IPS DF 6.9 (cell line): ENCODE measurements at places on chromosomes 5 and 9.

- DNase-seq, result no peak
Observed at GRCh38 chr5:163345216-163345615, 92.2 kb upstream of the CCNG1 start.

GRCh38 chr5:102539996-102540728, 41.4 kb upstream of the SLCO6A1 start:
- DNase-seq, result no peak

- no peak for DNase-seq
Observed at GRCh38 chr9:36560771-36561170, 11.9 kb upstream of the MELK start.

DNA sequence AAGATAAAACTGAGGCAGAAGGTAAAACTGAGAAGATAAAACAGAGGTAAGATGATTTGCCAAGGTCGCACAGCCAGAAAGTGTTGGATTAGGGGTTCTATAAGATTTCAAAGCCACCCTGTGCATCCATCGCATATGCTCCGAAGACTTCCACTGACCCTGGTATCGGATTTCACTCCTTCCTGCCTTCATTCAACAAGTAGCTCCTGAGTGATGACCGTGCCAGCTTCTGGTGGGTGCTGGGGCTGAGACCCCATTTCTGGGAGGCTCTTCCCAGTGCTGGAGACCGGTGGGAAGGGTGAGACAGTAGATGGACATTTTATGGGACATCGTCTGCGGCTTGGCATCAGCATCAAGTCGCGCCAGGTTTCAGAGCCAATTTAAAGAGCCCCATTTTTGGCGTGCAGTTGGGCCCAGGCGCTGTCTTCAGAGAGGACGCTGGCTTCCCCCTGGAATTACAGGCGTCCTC, 53.7 kb upstream of the DAB2IP start:
- DNase-seq, result no peak

DNA sequence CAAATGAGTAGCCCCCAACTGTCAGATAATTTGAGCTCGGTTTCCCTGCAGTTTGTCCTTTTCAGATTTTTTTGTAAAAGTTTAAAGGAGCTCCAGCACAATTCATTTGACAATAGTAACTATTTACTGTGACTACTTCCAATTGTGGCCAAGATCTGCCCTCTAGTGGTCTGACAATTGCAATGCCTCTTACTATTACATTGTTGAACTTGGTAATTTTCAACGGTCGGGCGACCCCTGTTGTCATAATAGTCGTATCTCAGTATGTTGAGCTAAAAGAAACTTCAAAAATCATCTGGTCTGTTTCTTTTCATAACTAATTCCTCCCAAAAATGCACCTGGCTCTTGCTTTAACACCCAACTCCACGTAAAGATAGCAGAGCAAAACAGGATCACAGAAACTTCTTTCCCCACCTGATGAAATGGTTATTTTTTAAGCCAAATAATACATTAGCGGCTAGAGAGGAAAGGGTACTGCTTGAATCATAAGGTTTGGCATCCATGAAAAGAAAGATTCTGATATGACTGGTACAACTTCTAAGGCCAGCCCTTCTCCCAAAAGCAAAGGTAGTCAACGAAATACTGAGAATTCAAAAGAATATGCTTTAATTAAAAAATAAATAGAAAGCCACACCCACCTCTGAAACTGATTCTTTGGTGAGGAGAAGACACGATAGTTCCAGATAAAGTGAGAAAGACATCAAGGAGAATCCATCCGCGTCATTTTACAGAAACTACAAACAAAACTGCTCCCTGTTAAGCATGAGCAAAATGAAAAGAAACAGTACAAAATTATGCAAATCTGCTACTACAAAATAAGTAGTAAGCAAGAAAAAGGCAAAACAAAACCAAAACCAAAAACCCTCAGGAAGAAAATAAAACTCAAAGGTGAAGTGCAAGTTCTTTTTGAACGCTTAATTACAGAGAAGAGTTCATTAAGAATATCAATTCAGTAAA, 76.9 kb upstream of the HTR4 start:
- DNase-seq, result peak; percentile 33

DNA sequence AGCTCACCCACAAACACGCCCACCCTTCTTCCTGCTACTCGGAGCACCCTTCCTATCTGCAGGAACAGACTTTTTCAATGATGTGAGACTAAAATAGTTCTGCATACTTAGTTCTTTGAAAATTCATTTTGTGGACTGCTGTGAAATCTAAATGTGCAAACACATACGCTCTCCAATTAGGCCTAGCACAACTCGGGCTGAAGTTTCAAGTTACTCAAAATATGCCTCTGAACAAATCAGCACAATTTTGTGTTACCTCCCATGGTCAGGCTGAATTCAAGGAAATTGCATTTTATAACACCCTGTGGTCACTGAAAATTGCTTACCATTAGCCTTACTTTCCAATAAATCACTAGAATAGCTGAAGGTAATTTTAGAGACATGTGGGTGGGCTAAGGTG, 323.8 kb upstream of the ADCY2 start:
- DNase-seq, result no peak

- no peak for DNase-seq
Observed at GRCh38 chr9:109382182-109382581, 61.3 kb upstream of the EPB41L4B start.

- DNase-seq, result no peak
Observed at GRCh38 chr9:34659592-34660253, 2.7 kb downstream of the CCL27 start.

DNA sequence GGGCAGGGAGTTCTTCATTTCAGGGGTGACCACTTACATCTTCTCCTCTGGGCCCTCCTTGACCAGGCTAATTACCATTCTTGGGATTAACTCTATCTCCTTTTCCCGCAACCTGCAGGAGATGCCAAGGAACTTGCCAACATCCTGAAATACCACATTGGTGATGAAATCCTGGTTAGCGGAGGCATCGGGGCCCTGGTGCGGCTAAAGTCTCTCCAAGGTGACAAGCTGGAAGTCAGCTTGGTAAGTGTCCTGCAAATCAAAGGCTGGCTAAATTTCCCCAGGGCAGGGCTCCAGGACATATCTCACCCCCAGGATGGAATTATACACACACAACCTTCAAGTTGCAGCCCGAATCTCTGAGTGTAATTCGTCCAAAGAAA, 30.2 kb downstream of the TGFBI start:
- no peak for DNase-seq

- peak; percentile 20 for DNase-seq
Observed at GRCh38 chr5:166509085-166509484, 1782.4 kb upstream of the WWC1 start.

DNA sequence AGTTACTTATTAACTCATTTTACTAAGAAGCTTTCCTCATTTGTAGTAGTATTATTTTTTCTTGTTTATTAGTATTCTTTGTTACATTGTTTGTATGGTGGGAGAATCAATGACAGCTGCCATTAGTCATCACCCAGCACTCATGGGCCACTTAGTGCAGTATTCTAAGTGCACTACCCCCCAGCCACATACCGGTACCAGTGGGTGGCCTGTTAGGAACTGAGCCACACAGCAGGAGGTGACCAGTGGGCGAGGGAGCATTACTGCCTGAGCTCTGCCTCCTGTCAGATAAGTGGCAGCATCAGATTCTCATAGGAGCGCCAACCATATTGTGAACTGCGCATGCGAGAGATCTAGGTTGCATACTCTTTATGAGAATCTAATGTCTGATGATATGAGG, 24.2 kb upstream of the CAMLG start:
- DNase-seq, result no peak

GRCh38 chr9:113577525-113578261, 114.2 kb downstream of the RGS3 start:
- no peak for DNase-seq

GRCh38 chr5:141306630-141307029, 2.8 kb upstream of the SLC25A2 start:
- DNase-seq, result no peak

DNA sequence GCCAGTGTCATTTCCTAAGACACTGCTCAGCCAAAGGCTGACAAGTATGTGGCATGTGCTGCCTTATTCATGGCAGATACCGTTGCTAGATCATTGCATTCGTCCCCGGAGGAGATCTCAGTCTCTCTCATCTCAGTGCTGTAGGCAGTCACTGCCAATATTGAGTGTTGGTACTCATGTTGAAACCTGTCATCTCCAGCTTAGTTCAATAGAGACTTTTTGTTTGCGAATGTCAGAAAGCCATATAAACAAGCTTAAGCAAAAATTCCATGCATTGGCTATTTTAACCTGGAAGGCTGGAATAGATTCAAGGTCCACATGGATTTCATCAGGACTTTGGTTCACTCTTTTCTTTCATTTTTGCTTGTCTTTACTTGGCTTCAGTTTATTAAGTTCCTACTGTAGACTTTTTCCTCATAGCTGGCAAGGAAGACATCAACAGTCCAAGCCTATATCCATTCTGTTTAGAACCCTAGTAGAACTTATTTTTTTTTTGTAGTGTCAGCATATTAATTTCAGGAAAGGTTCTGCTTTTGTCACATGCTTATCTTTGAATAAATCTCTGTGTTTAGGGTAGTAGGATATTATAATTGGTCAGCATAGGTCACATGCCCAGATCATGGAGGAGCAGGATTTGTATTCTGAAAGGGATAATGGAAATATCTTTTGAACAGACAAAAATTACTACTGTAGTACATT, 66.8 kb downstream of the FCHO2 start:
- DNase-seq, result no peak

DNA sequence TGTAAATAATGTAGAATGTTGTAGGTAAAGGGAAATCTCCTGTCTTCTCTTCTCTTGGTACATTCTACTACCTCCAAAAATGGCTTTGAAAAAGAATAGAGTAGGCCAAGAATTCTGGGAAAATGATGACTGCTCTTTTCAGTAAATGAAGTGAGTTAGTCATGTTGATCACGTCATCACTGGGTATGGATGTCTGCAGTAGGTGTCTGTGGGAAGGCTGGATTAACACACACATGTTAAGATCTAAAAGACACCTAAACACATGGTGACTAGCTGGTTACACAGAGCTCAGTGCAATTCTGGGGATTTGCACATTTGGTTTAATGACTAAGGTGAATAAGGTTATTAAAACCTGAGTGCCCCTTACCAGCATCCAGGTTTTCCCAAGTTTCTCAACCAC, 161.5 kb downstream of the CEP120 start:
- no peak for DNase-seq

- DNase-seq, result no peak
Observed at GRCh38 chr9:85575868-85576267, 165.9 kb downstream of the AGTPBP1 start.

DNA sequence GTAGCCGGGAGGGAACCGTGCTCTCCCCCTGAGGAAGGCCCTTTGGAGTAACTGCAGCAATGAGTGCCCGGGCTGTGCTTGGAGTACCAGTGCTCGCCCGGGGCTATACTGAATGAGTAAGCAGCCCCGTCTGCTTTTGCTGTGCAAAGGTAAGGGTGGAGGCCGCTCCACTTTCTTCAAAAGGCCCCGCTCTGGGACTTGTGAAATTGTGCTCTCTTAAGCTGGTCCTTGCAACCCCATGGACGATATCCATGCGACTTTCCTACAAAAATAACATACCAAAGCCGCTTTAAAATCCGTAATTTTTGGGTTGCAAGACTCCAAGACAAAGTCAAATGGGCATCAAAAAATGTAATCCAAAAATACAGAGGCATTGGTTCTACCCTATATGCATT, 578 bp upstream of the TNFAIP8 start:
- DNase-seq, result no peak

- DNase-seq, result no peak
Observed at GRCh38 chr9:35736201-35736633, 3.8 kb downstream of the CREB3 start.

DNA sequence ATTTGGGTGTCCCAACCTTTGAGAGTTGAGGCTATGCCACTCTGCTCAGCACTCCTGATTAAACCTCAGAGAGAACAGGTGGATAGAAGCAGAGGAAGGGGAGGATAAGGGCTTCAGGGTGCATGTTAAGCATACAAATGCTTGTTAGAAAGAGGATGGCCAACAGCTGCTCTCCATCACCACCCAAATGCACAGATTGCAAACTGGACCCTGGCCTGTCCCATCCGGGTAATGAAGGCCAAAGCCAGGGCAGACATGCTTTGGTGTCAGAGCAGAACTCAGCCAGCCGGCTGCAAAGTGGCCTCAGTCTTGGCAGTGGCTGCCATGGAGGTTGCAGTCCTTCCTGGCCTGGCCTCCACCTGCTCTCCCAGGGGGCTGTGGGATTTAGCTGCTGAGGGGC, 84.3 kb downstream of the SIL1 start:
- DNase-seq, result no peak

- DNase-seq, result no peak
Observed at GRCh38 chr9:20352591-20352990, 269.7 kb downstream of the MLLT3 start.

DNA sequence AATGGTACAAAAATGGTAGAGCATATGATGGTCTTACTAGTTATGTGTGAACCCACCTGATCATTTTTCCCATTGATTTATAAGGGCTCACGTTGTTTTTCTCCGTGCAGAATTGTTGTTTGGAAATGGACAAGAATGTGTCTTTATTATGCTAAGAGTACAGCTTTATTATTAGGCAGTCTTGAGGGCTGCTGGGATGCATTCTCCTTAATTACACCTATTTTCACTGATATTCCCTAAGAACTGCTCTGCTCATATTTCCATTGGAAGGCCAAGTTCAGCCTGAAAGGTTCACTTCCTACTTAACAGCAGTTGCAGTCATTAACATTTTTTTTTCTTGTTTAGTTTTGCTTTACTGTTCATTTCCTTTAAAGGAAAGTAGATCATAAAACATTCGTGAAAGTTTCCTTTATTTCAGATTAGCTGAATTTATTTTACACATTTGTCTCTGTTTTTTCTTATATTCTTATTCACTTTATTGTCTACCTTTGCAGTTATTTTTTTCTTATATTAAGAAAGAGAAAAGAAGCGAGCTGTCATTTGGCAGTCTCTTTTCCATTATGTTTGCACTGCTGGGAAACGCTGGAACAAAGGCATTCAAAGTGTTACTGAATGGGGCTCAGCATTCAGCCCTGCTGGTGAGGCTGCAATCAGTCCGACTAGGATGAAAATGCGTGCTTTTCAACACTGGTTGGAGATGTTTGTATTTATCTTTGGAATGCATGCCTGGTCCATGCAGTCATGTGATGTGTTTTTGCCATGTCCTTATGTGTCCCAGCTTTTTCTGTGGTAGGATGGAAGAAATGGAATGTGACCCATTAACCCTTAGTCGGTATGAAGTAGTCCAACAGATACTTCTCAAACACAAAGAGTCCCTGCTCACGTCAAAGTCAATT, 602.7 kb upstream of the ZNF608 start:
- no peak for DNase-seq

GRCh38 chr5:171595801-171596231, 176.4 kb downstream of the FGF18 start:
- no peak for DNase-seq

DNA sequence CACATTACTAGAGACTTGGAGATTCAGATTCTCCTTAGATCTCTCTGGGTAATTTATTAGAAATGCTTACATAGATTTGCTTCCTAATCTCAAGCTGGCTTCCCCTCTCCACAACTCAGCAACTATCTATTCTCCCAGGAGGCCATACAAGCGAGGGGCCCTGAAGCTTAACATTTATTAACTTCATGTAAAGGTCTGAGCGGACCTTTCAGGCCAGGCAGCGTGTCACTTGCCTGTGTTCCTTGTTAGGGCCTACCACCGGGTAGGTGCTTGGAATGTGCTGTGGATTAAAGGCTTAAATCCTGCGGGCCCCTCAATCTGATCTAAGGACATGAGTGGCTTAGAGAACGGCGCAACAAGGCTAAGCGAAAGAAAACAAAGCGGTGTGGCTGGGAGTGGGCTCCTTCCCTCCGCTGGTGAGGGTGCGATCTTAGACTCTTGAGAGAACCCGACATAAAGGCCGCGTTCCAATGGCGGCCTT, 712 bp upstream of the HSPA4 start:
- no peak for DNase-seq

- DNase-seq, result no peak
Observed at GRCh38 chr5:172802567-172803176, 31.4 kb upstream of the ERGIC1 start.

GRCh38 chr9:111482694-111483438, 1.3 kb downstream of the ECPAS start:
- DNase-seq, result no peak
